ENCODE measurements at places on chromosomes 2 and 18.

GRCh38 chr2:138475277-138475776, 26.2 kb upstream of the SPOPL start:
- no peak for DNase-seq

DNA sequence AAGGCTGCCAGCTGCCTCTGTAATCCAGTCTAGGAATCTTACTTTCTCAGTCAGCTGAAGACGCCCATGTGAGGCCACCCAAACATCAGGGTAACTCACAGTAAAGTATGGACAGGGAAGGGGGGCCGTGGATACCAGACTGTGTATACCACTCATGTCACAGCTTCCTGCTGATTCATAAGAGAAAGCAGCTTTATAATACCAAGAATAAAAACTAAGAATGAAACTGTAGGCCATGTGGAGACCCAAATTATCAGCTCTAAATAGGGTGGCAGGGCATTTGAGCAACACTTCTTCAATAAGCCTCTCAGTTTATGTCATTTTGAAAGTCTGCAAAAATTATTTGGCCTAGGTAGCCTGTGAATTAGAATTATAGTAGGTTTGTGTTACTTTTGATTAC, 115.0 kb upstream of the CDCA7 start:
- DNase-seq = no peak

DNA sequence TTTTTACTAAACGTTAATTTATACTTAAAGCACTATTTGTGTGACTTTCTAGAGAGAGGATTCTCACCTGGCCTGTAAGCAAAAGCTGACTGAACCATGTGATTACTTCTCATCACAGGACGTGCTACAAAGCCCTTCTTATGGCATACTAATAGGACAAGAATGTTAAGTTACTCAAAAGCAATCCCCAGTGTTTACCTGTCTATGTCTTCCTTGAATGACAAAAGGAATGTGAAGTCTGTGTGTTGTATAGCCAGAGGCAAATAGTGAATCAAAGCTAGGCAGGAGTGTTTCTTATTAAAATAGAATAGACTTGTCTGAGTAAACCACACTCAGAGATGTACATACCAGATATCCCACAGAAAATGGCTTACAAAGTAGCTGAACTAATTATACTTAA, 1465.5 kb downstream of the SUCLG1 start:
- peak; percentile 50 for DNase-seq

DNA sequence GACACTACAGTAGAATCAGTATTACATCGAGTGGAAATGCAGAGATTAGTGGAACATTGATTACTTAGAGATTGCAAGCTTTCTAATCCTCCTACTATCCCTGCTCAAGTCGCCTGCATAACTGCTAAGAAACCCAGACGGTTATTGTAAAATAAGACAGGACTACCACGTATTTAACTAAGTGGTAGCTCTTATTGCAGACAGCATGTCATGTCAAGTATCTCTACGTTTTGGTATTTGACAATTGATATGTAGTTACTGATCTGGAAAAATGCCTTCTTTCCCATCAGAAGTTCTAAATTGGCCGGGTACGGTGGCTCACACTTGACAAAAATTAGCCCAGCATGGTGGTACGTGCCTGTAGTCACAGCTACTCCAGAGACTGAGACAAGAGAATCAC, 404.1 kb downstream of the CBLN2 start:
- DNase-seq = no peak

GRCh38 chr2:238226698-238227586, 12.9 kb downstream of the HES6 start:
- DNase-seq = no peak
